Stimulated activated CD8-positive, alpha-beta memory T cell treated with anti-CD3 and anti-CD28 coated beads, Interleukin-4, amount 100 ng/mL, for 4 hours (primary cell): ENCODE measurements at places on chromosomes 11 and 22.

DNA sequence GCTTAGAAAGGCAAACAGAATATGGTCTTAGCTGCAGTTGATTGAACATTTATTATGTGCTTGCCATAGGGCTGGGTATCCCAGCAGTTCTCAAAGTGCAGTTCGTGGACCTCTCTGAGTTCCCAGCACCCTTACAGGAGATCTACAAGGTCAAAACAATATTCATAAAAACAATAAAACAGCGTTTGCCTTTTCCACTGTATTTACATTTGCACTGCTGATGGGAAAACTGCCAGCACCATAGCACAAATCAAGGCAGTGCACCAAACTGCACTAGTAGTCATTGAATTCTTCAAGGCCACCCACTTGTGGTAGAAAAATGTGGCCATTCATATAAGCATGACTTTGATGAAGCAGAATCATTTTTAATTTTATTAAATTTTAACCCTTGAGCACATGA, 128.1 kb downstream of the CCDC34 start:
- DNase-seq, result no peak

DNA sequence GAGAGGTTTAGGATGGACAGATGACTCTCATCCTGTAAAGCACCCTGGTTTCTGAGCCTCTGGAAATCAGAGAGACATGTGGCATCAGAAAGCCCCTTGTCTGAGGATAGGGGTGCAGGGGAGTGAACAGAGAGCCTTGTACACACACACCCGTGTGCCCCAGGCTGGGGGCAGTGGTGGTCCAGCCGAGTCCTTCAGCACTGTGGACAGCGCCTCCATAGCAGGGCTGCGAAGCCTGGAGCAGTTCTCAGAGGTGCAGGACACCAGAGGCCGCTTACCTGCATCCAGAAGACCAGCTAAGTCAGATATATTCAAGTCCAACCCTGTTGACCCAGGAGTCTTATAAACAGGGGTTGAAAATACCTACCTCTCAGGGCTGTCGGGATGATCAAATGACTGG, 11.5 kb upstream of the IGSF9B start:
- DNase-seq, result no peak

DNA sequence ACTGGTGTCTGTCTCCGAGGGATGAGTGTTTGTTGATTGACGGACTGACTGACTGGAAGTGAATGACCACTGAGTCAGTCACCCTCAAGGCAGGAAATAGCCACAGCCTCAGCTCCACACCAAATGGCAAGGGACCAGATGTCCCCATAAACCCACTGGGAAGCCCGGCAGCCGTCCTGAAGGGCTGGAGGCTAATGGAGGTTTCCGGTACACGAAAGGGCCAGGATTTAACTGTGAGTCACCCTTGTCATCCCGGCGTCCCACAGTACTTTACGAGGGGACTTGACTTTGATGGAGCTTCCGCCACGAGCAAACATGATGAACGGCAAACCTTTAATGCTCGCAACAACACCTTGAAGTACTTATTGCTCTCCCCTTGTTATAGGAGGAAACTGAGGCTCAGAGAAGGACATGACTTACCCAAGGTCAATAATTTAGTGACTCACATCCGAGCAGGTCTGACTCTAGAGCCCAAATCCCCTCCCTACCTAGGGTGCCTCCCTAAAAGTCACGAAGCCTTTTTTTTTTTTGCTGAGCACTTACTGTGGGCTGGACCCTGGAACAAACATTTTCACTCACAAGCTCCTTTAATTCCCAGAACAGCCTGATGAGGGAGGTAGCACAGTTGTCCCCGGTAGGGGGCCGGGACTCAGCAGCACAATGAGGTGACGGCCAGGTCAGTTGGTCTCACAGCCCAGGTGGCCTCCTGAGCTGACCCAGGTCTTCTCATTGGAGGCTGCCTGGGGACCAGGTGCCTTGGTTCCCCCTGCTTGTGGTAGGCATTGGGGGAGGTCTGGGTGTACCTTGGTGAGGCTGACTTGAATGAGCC, 25.2 kb upstream of the GCAT start:
- no peak for DNase-seq

- DNase-seq, result no peak
Observed at GRCh38 chr11:118415062-118415738, 13.8 kb downstream of the ATP5MG start.

DNA sequence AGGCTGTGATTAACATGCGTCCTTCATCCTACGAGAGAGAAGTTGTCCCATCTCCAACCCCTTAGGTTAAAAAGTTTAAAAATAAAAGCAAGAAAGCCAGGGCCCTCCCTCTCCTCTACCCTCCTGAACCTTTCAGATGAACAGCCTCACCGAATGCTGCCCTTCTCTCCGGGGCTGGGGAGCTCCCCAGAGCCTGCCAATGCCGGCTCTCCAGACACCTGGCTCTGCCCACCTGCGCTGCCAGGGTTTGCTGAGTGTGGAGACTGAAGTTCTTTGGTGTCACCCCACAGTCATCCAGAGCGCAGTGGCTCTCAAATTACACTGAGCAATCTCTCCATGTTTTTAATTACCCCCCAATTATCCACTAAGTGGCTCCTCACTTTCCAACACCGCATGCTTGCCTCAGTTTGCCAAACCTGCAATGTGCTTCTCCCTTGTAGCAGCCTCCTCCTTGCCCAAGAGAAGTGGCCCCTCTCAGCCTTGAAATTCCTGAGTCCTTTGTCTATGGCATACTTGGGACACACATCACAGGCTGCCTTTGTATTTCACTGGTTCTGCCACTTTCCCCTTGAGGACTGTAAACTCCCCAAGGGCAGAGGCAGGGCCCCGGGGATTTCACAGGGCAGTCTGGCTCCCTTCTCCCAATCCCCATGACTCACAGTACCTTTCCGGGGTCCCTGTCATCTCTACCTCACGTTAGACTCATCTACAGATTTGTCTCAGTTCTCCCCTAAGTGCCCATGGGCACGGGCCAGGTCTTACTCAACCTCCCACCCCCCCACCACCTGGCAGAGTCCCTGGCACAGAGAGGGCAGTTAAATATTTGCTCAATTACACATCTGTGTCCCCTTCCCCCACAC, 2.0 kb downstream of the MYH9 start:
- DNase-seq, result no peak

- DNase-seq, result no peak
Observed at GRCh38 chr11:10728789-10729472, 22.1 kb upstream of the CTR9 start.

GRCh38 chr11:17529844-17530185, 14.4 kb downstream of the USH1C start:
- DNase-seq, result no peak

- DNase-seq, result no peak
Observed at GRCh38 chr11:70402016-70402415, 3.7 kb downstream of the CTTN start.

- no peak for DNase-seq
Observed at GRCh38 chr11:7851391-7851790, 54.6 kb upstream of the OR5P2 start.

GRCh38 chr11:2824851-2825250, 60.7 kb downstream of the CDKN1C start:
- DNase-seq, result no peak

DNA sequence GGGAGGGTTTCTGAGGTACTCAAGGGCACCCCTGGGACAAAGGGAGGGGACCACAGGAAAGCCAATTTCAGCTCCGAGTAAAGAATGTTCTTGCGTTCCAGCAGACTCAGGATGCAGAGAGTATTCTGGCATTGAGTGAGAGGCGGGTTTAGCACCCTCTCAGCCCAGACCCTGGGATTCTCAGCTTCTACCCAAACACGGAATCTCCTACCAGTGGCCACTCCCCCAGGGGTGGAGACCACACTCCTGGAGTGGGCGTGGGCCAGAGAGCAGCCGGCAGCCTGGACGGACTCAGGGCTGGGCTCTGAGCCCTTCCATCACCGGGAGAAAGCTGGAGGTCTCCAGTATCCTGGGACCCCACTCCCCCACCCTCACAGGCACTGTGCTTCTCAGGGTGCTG, 26.1 kb upstream of the TTLL12 start:
- no peak for DNase-seq

DNA sequence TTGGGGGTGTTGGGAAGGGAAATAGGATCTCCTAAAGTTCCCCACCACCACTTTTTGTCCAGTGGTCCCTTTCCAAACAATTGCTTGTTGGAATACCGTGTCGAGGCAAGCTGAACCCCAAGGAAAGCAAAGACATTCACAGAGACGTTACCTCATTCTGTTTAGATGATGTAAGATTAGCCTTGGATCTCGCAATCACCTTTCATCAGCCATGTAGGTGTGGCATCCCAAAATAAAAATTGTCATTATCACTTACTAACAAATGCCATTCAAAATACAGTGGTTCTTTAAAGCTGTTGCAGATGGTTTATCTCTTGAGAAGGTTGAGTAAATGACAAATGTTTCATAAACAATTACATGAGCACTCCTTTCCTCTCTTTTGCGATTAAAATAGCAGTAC, 86.5 kb upstream of the SLC25A18 start:
- DNase-seq, result no peak

GRCh38 chr11:73944901-73945300, 5.9 kb upstream of the DNAJB13 start:
- no peak for DNase-seq

DNA sequence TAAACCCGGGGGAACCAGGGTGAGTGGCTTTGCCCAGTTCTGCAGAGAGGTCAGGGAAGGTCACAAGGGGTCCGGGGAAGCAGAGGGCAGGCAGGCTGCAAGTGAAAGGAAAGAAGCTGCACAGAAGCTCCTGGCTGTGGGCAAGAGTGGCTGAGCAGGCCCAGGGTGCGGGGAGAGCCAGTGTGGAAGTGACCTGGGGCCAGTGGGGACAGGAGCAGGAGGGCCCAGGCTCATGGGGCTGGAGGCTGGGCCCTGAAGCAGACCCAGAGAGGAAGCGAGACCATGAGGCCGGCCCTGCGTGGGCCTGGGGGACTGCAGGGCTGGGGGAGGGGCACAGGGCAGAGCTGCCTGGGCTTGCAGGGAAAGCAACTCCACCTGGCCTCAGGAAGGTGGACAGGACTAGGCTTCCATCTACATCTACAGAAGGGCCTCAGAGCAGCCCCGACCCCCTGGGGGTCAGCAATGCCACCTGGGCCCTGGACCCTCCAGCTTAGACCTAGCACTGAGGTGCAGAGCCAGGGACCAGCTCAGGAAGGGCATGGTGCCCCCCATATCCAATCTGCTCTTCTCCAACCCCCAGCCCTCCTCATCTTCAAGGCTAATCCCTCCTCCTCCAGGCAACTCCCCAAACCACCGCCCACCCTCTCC, 11.6 kb downstream of the IGF2 start:
- no peak for DNase-seq

- DNase-seq, result no peak
Observed at GRCh38 chr11:76361374-76361773, 19.6 kb downstream of the THAP12 start.

- no peak for DNase-seq
Observed at GRCh38 chr11:121415856-121416255, 36.3 kb upstream of the SORL1 start.

DNA sequence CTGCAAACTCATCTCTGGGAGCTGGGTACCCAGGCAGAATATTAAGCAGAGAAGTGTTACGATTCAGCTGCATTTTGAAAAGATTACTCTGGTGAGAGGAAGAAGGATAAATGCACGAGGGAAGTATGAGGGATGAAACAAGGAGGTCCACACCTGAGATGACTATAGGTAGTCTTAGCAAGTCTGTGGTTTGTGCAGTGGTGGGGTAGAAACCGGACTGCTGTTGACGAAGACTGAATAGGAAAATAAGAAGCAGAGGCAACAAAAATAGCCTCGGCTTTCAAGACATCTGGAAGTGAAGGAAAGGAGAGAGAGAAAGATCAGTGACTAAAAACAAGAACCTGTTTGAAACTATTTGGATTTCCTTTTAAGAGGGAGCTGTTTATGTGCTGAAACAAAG, 810.8 kb downstream of the OPCML start:
- DNase-seq, result no peak

DNA sequence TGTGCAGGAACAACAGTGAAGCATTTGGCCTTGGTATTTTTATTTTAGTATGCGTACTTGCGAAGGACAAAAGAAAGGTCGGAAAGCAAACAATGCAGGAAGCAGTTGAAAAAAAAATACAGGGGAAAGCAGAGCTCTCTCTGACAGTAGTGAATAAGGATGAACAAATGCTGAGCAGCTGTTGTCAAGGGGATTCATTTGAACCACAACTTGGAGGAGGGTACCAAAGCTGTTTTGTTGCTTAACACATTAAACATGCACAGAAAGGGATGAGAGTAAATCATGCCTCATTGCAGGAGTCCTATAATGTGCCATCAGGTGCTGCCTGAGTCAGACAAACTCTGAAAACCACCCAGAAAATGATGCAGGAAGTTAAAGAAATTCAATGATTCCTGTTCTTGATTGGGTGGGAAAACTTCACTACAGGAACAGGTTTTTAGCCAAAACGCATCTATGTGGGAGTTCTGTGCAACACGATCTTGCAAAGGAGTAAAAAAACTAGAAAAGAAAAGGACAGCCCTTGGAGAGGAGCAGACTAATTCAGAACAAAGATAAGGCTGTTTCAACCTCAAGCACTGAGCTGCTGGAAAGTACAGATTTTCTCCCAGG, 2113.5 kb downstream of the LRRC4C start:
- no peak for DNase-seq

DNA sequence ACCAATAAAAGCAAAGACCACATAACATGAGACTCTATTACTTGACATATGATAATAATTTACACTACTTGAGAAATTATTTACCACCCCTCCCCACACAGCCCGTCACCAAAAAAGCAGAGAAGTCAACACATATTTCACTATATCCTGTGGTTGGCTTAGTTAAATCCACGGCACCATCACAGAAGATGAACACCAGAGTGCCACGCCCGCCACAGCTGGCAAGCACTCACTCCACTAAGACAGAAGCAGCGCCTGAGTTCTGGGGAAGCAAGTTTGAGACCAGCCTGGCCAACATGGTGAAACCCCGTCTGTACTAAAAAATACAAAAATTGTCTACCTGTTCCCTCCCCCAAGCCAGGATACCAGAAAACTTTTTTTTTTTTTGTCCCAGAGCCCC, 53.1 kb downstream of the PACSIN2 start:
- no peak for DNase-seq

- DNase-seq, result no peak
Observed at GRCh38 chr11:130219148-130219547, 59.6 kb downstream of the ST14 start.

DNA sequence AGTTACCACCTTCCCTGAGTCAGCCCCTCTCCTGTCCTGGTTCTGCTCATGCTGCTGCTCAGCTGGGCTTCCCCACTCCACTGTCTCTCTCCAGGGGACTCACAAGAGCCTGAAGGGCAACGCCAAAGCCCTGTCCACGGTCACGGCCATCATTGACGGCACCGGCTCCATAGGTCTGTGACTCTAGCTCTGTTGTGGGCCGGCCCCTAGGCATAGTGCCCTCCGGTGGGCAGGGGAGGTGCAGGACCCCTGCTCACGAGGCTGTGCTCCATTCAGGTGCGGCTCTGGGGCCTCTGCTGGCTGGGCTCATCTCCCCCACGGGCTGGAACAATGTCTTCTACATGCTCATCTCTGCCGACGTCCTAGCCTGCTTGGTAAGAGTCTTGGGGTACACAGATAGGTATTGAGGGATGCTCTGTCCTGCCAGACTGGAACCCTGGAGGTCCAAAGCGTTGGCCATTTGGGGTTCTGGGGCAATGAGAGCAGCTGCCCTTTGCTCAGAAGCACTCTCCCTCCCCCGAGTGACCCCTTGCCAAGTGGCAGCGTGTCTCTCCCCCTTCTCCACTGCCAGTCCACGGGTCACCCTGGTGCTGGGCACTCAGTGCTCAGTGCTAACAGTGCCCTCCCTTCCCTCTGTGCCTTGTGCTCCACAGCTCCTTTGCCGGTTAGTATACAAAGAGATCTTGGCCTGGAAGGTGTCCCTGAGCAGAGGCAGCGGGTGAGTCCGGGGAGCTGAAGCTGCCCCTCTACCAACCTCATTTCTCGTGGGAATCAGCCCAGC, 22.4 kb downstream of the SLC37A2 start:
- DNase-seq, result no peak

GRCh38 chr11:69513663-69514224, 32.3 kb downstream of the LINC01488 start:
- no peak for DNase-seq
